ENCODE measurements at places on chromosomes 7 and 10. TPM values are rescaled to one million over a fixed set of nuclear protein-coding genes. Genes with fewer than 3 reads are reported as not detected.

ABCB4 gene
- total RNA-seq, result not detected

PRF1 gene
- 113 TPM for total RNA-seq

AGAP9 gene
- 3.6 TPM for total RNA-seq

PPP1R17 gene
- not detected for total RNA-seq

KAZALD1 gene
- 0.90 TPM for total RNA-seq

ERVW-1 gene
- not detected for total RNA-seq

ACADSB gene
- total RNA-seq, result 19.7 TPM

CHAT gene
- total RNA-seq, result not detected

LLCFC1 gene
- not detected for total RNA-seq

ELAPOR2 gene
- total RNA-seq, result 3.1 TPM

DNA sequence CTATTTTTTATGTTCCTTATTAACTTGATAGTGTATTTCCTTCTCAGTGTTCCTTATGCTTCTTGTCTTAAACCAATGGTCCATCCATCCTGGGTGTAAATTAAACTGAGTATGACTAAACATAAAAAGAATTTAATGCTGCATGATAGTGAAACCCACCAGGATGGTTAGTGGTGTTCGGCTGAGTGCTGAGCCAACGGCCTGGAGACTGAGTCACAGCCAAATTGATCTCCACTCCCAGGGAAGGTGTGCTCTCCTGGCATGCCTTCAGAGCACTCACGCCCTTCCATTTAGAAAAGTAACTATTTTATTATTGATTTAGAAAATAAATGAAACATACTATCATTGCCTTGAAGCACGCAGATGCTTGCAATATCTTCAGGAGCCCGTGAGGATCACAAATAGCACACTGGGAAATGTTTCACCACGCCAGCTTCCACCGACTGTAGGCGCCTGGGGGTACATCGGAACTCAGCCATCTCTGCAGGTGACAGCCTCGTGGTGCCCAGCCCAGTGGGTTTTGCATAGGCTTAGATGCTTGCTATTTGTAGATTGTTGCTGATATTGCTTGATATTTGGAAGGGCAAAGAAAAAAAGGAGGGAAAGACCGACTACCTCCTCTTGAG, 40.0 kb upstream of the LOXL4 start:
- DNase-seq, result no peak
- no peaks in the 10 kb centered on the region for H3K36me3 ChIP-seq
- H3K4me3 ChIP-seq, result no peak overlapping the region
- H3K27ac ChIP-seq, result no peak overlapping the region

- H3K36me3 ChIP-seq, result no peaks in the 10 kb centered on the region
- peak; percentile 24 for DNase-seq
- peaks cover 3% of the 10 kb centered on the region for H3K27me3 ChIP-seq
- H3K4me1 ChIP-seq, result peaks cover 34% of the 10 kb centered on the region
- H3K27ac ChIP-seq, result no peak overlapping the region
Observed at GRCh38 chr7:155283565-155284194, 14.0 kb upstream of the INSIG1 start.

- H3K27me3 ChIP-seq, result no peaks in the 10 kb centered on the region
- H3K4me1 ChIP-seq, result no peaks in the 10 kb centered on the region
- no peaks in the 10 kb centered on the region for H3K36me3 ChIP-seq
- no peak overlapping the region for H3K4me3 ChIP-seq
- no peak overlapping the region for H3K27ac ChIP-seq
Observed at GRCh38 chr10:108709927-108710722, 1213.2 kb downstream of the XPNPEP1 start.

- no peaks in the 10 kb centered on the region for H3K36me3 ChIP-seq
- H3K27ac ChIP-seq, result no peak overlapping the region
- peaks cover 16% of the 10 kb centered on the region for H3K27me3 ChIP-seq
- H3K4me1 ChIP-seq, result no peaks in the 10 kb centered on the region
Observed at GRCh38 chr10:129372172-129372571, 94.9 kb upstream of the MGMT start.

- no peaks in the 10 kb centered on the region for H3K27me3 ChIP-seq
- no peak for DNase-seq
- H3K27ac ChIP-seq, result no peak overlapping the region
- H3K4me3 ChIP-seq, result no peak overlapping the region
- H3K36me3 ChIP-seq, result no peaks in the 10 kb centered on the region
Observed at GRCh38 chr10:106473129-106473685, 691.3 kb downstream of the SORCS1 start.

DNA sequence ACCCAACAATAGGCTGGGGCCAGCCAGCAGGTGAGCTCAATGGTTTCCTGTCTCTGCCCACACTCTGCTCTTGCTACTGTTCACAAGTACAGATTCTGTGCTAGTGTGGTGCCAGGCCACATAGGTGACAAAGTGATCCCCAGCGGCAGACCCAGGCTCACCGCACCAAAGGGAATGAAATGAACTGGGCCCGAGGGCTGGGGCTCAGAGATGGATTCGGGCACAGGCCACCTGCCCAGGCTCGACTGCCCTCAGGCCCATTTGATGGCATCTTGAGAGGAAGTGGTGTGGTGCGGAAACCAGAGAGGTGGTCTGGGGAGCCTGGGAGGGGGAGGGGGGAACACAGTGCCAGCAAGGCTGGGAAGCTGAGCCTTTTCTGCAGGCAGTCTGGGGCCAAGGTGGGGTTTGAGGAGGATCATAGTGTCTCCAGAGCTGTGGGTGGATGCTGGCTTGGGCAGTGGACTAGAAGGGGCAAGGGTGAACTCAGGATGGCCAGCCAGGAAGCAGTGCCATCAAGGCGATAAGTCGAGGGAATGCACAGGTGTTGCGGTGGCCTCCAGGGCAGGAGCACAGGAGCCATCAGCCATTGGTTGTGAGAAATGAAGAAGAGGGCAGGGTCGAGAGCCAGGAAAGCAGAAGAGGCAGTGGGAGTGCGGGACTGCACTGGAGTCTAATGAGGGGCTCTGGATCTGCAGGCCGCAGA, 85.2 kb downstream of the ARHGAP22 start:
- no peak overlapping the region for H3K4me3 ChIP-seq
- H3K4me1 ChIP-seq, result no peaks in the 10 kb centered on the region
- DNase-seq, result peak; percentile 13
- no peaks in the 10 kb centered on the region for H3K36me3 ChIP-seq
- peaks cover 21% of the 10 kb centered on the region for H3K27me3 ChIP-seq

DNA sequence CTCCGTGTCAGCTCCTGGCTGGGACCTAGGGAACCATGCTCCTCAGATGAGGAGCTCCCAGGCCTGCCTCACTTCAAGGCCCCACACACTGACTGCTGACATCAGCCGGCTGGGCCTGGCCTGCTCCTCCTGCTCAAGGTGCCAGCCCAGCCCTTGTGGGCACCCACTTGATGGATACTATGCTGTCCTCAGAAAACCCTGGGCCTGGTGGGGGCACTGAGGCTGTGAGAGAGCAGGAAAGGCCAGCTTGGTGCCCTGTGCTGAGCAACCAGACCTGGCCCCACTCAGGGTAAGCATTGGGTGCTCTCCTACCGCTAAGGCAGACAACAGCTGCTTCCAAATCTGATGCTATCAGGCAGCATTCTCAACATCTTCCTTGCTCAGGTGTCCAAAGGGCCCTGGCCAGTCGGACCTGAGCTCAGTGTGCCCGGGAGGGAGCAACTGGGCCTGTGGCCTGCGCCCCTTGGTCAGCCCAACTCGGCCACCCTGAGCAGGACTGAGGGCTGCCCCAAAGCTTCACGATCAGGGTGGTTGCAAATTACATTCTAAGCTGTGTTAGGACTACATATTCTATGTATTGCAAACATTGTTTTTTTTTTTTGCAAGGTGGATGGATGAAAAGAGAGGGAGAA, 21.9 kb upstream of the ANTXRL start:
- DNase-seq, result no peak
- no peaks in the 10 kb centered on the region for H3K27me3 ChIP-seq
- peak overlapping the region; percentile 70 for H3K27ac ChIP-seq
- H3K36me3 ChIP-seq, result peaks cover 11% of the 10 kb centered on the region
- no peak overlapping the region for H3K4me3 ChIP-seq

DNA sequence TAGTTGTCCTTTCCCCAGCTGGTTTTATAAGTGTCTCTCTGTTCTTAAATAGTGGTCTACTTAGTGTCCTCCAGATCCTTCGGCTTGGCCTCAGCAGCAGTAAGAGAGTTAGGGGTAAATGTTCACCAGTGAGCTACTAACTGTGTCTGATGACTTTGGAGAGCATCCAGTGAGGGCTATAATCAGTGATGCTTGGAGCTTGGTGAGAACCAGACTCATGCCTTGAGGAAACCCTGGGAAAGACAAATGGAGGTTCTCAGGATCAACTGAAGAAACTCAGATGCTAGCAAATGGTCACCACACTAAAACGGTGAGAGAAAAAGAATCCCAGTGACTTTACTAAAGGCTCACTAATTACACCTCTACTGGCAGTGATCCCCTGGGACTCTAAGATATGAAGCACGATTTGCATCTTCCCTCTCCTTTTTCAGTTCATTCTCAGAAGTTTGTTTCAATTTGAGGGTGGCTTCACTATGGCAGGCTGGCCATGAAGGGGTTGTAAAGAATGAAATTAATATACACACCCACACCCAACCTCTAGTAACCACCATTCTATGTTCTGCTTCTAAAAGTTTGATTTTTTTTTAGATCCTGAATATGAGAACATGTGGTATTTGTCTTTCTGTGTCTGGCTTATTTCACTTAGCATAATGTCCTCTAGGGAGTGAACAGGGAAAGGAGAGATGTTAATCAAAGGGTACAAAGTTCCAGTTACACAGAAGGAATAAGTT, 177.9 kb downstream of the PDE1C start:
- no peaks in the 10 kb centered on the region for H3K36me3 ChIP-seq
- H3K27ac ChIP-seq, result no peak overlapping the region
- no peaks in the 10 kb centered on the region for H3K4me1 ChIP-seq
- H3K27me3 ChIP-seq, result no peaks in the 10 kb centered on the region

DNA sequence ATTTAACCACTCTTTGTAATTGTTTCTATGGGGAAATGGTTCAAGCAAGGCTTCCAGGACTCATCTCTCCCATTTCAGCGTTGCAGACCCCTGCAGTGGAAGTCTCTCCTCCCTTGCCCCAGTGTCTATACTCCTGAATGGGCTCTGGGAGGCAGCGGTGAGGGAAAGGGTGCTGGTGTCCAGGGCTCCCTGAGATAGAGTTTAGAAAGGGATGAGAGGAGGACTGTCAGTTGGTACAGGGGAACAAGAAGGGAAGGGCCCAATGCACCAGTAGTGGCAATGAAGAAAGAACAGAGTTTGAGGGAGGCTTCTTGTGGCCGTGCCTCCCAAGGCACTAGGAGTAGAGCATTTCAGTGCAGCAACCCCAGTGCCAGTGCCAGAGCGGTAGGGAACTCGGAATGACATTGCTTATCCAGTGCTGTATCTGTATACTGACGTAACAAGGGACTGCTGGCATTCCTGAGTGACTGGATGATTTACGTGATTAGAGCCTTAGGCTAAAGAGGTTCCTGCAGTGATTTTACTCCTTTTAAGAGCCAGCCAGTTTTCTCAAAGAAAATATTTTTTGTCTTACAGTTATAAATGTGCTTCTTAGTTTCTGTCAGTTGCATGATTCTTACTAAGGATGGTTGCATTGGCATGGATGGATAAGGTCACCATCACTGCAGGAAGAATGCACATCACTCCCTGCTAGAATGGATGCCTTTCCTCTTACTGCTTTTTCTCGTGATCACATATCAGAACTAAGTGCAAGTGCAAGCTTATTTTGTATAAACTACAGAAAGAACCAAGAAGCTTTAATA, 28.0 kb downstream of the PRPF18 start:
- no peak overlapping the region for H3K4me3 ChIP-seq
- DNase-seq, result no peak
- no peak overlapping the region for H3K27ac ChIP-seq
- H3K27me3 ChIP-seq, result no peaks in the 10 kb centered on the region

- peaks cover 3% of the 10 kb centered on the region for H3K4me1 ChIP-seq
- H3K4me3 ChIP-seq, result no peak overlapping the region
- DNase-seq, result no peak
- H3K27ac ChIP-seq, result no peak overlapping the region
- no peaks in the 10 kb centered on the region for H3K36me3 ChIP-seq
- H3K27me3 ChIP-seq, result no peaks in the 10 kb centered on the region
Observed at GRCh38 chr10:44982114-44982460, 3.5 kb upstream of the DEPP1 start.

GRCh38 chr10:114368057-114368391, 36.3 kb downstream of the AFAP1L2 start:
- no peaks in the 10 kb centered on the region for H3K4me1 ChIP-seq
- H3K36me3 ChIP-seq, result no peaks in the 10 kb centered on the region
- DNase-seq, result no peak
- no peaks in the 10 kb centered on the region for H3K27me3 ChIP-seq
- H3K27ac ChIP-seq, result no peak overlapping the region

DNA sequence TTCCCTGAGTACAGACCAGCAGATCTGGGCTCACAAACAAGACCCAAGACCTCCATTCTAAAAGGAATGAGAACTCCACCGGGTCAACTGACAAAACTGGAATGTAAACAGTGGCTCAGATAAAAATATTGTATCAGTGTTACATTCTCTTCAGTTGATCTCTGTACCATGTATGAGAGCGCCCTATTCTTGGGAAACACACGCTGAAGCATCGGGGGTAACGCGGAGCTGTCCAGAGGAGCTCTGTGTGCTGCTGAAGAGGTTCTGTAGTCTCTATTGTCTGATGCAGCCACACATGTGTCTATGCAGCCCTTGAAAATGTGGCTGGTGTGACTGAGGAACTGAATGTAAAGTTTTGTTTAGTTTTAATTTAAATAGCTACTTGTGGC, 39.7 kb downstream of the HIPK2 start:
- peak overlapping the region; percentile 84 for H3K27ac ChIP-seq
- peak overlapping the region; percentile 34 for H3K4me3 ChIP-seq
- no peaks in the 10 kb centered on the region for H3K27me3 ChIP-seq
- H3K4me1 ChIP-seq, result peaks cover 34% of the 10 kb centered on the region
- no peak for DNase-seq

GRCh38 chr7:44615149-44615611, 8.8 kb downstream of the OGDH start:
- peak overlapping the region; percentile 64 for H3K27ac ChIP-seq
- no peak overlapping the region for H3K4me3 ChIP-seq
- H3K36me3 ChIP-seq, result peaks cover 17% of the 10 kb centered on the region
- no peaks in the 10 kb centered on the region for H3K27me3 ChIP-seq

DNA sequence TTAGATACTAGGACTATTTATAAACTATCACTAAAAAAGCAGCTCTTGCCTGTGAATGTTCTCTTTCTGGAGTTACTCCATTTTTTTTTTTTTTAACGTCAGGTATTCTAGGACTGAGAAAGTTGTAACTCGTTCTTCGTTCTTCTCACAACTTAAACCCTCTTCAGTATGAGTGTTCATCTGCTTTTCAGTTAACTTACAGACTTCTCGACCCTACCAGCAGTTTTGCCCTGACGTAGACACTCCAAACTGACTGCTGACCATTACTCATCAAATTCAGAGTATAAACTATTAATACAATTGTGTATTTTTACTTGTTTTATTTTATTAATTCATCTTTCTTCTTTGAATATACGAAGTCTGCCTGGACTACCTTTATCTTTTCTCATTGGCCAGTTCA, 353.1 kb downstream of the GPR37 start:
- H3K4me1 ChIP-seq, result no peaks in the 10 kb centered on the region
- H3K27me3 ChIP-seq, result no peaks in the 10 kb centered on the region
- H3K4me3 ChIP-seq, result no peak overlapping the region
- H3K27ac ChIP-seq, result no peak overlapping the region
- H3K36me3 ChIP-seq, result no peaks in the 10 kb centered on the region

GRCh38 chr7:136940917-136941316, 72.5 kb downstream of the CHRM2 start:
- H3K4me1 ChIP-seq, result no peaks in the 10 kb centered on the region
- H3K27ac ChIP-seq, result no peak overlapping the region
- no peaks in the 10 kb centered on the region for H3K36me3 ChIP-seq

- H3K27ac ChIP-seq, result no peak overlapping the region
- DNase-seq, result no peak
- peaks cover 17% of the 10 kb centered on the region for H3K27me3 ChIP-seq
- H3K4me1 ChIP-seq, result peaks cover 14% of the 10 kb centered on the region
- no peaks in the 10 kb centered on the region for H3K36me3 ChIP-seq
Observed at GRCh38 chr10:1363446-1364121, 307.4 kb downstream of the WDR37 start.
